ENCODE measurements at places on chromosomes 2 and 18.
A peak's percentile ranks its signal among the peaks of the same experiment; 100 is the strongest.

- no peak for DNase-seq
Measured at GRCh38 chr2:157181234-157181633, 76.3 kb upstream of the GALNT5 start.

GRCh38 chr2:2033691-2034090, 289.4 kb upstream of the PXDN start:
- DNase-seq: no peak

DNA sequence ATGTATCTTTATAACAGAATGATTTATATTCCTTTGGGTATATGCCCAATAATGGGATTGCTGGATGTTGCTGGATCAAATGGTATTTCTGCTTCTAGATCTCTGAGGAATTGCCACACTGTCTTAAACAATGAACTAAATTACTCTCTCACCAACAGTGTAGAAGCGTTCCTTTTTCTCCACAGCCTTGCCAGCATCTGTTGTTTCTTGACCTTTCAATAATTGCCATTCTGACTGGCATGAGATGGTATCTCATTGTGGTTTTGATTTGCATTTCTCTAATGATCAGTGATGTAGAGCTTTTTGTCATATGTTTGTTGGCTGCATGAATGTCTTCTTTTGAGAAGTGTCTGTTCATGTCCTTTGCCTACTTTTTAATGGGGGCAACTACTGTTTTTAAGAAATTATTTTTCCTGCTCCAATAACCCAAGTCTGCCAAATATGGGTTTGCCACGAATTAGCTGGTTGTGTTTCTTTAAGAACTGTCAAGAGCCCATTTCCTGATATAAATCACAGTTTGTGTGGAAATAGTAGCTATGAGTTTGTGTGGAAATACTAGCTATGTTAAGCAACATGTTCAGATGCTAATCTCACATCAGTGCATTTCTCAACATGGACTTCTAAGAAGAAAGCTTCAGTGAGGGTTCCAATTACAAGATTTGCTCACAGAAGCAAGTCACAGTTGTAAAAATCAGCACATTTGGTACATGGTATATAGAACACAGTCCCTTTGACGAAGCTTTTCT, 259.4 kb downstream of the ANAPC1 start:
- DNase-seq: no peak

GRCh38 chr2:56448403-56449001, 264.7 kb downstream of the CCDC85A start:
- no peak for DNase-seq

DNA sequence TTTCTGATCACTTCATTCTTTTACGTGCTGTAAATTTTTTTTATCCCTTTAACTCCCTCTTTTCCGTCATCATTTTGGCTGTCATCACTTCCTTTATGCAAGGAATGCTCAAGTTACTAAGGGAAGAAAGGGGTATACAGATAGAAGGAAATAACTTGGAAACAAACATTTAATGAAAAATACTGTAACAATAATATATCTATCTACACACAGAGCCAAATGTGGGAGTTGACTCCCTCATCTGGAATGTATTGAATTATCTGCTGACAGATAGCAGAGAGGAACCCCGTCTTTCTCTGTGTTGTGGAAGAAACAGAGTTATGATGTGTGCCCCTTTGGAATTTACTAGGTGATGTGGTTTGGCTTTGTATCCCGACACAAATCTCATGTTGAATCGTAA, 182.5 kb upstream of the NXPH2 start:
- DNase-seq: no peak

DNA sequence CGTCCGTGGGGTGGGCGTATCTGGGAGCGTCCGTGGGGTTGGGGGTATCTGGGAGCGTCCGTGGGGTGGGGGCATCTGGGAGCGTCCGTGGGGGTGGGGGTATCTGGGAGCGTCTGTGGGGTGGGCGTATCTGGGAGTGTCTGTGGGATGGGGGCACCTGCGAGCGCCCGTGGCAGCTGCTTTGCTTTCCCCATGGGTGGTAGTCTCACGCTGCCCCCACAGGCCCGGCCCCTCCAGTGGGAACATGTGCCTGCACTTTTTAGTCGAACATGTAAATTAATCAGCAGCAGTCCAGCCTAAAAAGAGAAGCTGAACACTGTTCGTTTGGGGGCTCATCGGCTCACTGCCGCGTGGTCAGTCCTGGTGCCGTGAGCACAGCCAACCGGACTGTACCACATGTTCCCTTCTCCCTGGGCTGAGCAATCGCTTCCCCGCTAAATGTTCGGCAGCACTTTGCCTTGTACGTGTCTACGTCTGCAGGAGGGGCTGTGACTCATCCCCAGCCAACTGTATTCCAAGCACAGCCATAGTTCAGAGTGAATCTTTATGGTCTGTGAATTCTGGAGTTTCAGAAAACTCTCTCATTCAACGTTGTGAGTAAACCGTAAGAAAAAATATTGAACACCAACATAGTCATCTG, 271.5 kb downstream of the AGAP1 start:
- no peak for DNase-seq

DNA sequence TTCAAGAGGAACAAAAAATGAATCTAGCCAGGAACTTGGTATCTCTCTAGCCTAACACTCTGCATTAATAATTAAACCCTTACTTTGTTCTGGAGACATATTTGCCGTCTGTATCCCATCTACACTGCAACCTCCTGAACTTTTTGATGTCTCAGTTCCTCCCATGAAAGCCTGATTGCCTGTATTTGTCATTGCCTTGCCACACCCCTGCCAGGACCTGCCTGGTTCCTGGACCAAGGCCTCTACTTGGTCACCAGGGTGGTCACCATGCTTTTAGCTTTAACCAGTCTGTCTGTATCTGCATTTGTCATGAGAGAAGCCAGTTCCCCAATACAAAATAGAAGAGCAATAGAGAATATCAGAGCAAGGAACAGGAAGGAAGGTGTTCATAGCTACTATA, 58.8 kb upstream of the NOL4 start:
- no peak for DNase-seq

- no peak for DNase-seq
Measured at GRCh38 chr2:99350194-99350593, 13.0 kb downstream of the EIF5B start.

DNA sequence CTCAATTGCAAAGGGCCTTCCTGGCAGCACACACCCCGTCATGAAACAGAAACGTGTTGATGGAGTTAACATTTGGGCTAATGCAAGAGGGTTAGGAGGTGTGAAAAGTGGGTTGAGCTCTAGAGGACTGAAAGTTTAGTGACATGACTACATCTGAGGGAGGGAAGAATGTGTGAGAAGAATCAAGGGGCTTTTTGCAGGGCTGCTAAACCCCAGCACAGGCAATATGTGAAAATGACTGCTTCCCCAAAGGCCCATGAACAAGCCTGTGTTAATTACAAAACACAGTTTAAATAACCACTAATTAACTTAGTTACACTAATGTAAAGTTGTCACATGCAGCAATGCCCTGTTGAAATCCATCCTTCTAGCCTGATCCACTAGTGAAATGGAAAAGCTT, 63.4 kb upstream of the PEX13 start:
- no peak for DNase-seq

DNA sequence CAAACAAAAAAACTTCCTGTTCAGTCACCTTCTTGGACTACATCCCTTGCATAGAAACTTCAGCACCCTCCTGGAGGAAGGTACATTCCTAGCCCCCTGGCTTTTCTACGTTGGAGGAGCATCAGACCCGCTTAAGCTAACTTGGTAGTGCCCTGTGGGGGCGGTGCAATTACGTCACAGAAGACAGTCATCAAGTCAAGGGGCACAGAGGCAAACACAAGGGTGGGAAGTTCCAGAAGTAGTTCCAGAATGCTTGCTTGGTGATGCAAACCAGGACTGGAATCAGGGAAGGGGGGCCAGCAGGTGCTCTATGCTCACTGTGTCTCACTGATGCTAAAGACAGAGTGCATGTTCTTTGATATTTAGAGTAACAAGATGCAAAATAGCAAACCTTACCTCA, 15.2 kb upstream of the AGFG1 start:
- no peak for DNase-seq

GRCh38 chr2:28639836-28640235, 111.8 kb upstream of the PPP1CB start:
- DNase-seq: peak; percentile 86

- no peak for DNase-seq
Measured at GRCh38 chr2:60500861-60501260, 52.6 kb downstream of the BCL11A start.

- no peak for DNase-seq
Measured at GRCh38 chr2:237059155-237059875, 26.4 kb upstream of the COPS8 start.

DNA sequence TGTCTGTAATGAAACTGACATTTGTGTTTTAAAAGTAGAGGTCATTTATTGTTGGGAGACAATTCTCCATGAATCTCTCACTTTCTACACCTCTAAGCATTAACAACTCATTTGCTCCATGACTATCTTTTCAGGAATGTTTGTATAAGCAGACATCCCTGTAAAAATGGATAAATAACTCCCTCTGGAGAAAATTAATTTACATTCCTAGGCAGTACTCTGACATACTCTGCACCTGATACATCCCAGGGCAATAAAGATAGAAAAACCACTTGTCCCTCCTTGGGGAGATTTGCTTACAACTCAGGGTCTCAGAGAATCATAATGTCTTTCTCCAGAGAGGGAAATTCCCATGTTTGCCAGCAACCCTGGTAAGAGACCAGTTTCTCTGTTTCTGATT, 1037.7 kb upstream of the SLC39A10 start:
- DNase-seq: no peak

DNA sequence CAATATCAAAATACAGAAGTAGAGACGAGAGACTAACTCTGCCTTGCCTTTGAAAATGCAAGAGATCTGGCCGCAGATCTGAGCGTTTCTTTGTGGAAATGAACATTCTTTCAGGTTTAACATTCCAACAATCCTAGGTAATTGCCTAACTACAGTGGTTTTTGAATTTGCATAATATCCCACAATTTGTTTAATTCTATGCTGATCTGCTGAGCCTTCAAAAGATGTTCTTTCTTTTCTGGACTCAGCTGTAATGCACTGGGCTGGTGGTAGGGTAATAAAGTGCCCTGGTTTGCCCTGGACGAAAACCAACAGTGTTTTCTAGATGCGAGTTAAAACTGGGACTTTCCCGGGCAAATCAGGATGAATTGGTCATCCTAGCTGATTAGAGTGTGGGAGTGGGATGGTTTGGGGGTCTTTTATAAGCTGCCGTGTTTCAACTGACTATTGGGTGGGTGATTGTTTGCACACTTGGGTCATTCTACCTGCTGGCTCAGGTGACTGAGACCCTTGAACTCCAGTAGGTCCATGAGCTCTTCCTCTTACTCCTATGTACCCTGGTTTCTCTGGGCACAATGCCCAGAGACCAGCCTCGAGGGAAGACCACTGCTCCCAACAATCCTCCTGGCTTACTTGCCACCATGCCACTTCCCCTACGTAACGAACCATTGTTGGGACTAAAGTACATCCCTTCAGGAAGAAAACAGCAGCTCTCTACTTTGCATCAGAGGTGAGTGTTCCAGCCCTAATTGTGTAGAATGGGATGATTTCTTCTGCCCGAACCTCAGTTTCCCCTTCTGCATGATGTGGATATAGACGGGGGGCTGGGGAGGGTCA, 3.4 kb upstream of the PAX8 start:
- DNase-seq: no peak
